ENCODE measurements at places on chromosomes 2 and 18.

DNA sequence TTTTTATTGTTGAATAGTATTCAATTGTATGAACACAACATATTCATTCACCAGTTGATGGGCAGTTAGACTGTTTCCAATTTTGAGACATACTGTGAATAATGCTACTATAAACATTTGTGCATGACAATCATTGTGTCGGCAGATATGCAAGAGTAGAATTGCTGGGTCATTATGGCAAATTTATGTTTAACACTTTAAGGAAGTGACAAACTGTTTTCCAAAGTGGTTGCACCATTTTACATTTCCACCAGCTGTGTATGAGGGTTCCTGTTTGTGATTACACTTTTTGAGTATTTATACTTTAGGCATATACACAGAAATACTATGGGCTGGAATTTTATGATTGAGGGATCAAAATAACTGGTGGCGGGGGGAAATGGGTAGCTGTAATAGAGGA lies 61.2 kb downstream of the MAP4K3 start:
- no peak for DNase-seq

DNA sequence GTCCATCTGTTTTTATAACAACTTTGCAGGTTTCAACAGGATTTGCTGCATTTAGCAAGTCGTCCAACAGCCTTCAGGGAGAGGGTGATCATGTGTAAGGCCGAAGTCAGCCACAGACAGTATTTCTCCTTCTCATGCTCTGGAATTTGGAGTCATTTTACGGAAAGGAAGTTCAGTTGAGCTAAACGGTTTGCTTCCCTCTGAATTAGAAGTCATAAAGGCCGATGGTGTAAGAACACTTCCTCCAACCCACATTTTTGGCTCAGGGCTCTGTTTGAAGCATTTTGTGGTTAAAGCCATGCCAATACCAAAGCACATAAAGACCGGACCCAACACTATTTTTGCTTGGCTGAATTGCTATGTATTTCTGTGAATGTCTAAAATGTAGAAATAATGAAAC lies 129.5 kb downstream of the TMEM182 start:
- no peak for DNase-seq

DNA sequence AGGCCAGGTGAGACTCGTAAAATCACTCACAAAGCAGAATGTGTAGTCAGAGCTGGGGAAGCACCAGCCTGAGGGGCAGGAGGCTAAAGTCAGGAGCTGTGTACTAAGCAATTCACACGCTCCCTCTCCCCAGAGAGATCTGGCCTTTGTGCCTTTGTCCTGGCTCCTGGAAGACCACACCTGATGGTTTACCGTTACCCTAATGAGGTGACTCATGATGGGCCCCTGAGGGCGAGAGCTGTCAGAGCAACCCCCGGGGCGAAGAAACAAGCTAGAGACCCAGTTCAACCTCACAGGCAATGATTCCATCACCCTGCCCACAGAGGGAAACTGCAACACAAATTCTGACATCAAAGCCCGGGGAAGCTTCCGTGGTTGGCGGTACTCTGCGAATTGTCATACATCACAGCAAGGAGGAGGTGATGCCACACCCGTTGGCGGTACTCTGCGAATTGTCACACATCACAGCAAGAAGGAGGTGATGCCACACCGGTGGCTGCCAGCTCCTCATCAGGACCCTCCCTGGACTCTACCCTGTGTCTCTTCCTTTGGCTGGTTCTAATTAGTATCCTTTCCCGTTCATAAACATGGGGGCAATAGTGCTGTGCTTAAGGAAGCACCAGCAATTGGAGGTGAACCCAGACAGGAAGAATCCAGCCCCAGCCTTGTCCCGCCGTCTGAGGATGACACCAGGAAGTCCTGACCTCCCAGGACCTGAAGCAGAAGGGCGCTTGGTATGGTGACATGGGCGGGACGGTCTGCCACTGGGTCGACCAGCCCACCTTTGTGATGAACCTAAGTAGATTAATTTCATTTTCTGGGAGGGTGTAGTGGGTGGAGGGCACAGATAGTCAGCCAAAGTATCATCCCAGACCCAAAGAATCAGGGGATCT lies 30.5 kb downstream of the B3GNT7 start:
- no peak for DNase-seq

- no peak for DNase-seq
Observed at GRCh38 chr2:70527447-70528080, 26.1 kb downstream of the TGFA start.

DNA sequence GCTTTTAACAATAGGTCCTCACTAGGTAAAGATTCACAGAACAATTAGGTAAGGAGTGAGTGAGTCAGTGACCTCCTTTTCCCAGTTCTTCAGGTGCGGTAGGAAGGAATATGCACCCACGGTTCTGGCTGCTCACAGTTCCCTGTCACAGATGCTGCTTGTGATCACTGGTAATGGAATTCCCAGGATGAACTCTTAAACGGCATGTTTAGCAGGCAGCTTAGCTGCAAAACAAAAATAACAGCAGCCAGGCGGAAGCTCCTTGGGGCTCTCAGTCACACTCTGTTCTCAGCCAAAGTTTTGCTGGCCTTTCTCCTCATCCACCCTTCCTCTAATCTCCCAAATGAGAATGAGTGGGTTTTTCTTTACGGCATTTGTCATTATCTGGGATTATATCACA lies 274.5 kb downstream of the MYT1L start:
- DNase-seq: no peak

- DNase-seq: no peak
Observed at GRCh38 chr2:36912695-36913094, 53.6 kb downstream of the STRN start.

DNA sequence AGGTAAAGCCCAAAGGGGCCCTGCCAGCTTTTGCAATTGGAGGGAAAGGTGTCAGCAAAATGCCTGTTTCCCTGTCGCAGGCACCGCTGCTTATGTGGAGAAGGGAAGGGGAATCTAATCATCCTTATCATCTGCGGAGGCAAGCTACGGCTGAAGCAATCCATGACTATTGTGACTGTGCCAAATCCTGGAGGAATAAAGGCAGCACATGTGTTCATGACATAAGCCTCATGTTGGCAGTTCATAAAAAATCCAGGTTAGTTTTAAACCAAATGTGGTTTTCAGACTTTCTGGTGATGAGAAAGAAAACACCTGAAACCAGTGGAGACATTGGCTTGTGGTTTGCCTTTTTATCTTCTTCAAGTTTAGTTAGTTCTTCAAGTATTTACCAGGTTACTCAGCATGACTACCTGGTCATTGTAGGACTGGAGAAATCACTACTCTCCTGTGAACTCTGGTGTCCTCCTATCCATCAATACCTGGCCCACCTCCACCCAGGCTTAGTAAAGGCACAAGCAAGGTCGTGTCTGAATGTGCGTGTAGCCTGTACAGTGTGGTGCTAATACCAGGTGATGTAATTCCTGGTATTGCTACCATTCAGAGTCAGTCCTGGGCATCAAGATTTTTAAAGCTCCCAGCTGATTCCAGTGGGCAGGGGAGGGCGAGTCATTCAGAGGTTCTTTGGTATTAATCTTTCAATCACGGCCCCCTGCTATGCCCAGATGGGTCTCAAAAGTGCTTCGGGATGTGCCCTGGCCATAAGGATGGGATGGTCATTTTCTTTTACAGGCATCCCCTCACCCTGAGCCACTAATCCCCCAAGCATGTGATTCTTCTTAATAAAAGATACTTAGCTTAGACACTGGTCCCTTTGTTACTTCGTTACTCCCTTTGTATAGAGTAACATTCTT lies 96.8 kb downstream of the TGFA start:
- DNase-seq: no peak

GRCh38 chr2:159755788-159756187 lies 42.2 kb downstream of the CD302 start:
- no peak for DNase-seq

DNA sequence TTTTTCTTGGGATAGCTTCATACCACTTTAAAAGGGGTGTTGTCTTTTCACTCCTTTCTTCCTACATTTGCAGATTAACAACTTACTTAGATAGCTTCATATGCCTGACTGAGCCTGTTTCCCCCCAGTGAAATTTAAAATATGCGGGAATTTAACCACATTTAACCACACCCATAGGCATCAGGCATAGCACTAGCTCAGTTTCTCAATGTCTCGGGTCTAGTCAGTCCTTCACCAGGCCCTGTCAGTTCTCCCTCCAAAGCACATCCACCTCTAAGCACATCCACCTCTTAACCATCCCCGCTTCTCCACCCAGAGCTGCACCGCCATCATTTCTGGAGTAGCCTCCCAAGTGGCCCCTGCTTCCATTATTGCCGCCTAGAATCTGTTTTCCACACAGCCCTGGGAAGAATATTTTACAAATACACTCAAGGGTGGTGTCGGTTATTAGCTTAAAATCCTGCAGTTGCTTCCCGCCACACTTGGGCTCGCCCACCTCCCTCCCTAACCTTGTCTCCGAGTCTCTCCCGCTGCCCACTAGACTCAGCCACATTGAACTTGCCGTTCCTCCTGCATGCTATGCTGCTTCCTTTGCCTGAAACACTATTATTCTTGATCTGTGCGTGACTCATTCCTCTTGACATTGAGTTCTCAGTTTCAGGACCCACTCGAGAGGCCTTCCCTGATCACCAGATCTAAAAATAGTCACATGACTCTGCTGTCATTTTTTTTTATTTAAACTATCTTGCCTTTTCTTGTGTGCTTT lies 68.3 kb downstream of the SPTBN1 start:
- DNase-seq: no peak

DNA sequence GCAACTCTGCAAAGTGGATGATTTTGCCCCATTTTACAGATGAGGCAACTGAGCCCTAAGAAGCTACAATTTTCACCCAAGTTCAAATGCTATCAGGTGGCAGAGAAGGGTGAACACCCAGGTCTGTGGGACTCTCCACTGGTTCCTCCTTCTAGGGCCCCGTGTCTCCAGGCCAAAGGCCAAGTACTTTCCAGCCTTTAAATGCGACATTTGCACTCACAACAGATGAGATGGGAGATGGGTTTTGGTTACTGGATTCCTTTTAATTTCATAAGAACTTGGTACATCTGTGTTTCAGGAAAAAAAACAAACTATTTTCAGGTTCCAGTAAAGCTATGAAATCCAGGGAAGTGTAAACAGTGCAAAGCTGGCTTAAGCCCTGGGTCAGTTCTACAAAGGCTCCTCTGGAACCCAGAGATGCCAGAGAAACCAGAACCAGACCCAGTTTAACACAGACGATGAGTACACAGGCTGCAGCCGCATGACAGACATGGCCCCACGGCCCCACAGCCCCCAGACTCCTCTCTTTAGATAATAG lies 361.7 kb downstream of the ANAPC1 start:
- DNase-seq: no peak

- no peak for DNase-seq
Observed at GRCh38 chr2:19989342-19989666, 601 bp downstream of the WDR35 start.

DNA sequence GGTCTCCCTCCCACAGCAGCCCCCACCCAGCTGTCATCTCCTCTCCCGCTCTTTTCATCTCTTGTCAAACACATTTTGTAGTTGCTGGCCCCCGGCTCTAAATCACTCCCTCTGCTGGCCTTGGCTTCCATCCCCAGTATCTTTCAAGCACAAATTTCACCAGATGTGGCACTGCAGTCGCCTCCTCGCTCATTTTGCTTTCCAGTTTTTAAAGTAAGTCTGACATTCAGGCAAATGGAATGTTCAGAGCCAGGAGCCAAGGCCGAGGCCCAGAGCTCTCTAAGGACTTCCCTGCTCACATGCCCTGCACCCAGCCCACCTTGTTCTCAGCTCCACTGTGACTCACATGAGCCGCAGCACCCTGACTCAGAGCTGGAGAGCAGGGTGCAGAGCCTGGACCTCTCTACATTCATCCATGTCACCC lies 158.4 kb downstream of the GALNT14 start:
- DNase-seq: no peak

DNA sequence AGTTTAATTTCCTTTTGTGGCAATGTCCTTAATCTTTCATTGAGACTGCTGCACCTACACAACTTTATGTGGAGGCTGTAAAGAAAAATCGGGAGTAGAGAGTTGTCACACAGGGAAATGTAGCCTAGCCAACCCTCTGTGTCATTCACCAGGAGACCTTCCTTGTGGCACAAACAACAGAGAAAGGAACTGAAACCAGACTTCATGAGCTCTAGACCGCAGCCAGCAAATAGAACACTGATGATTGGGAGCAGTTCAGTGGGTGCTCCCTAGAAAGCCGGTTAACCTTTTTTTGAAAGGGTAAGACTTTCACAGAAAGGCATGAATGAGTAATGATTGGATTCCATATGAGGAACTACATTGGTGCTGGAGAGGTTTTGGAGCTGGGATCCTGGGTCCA lies 1752.4 kb upstream of the CELF4 start:
- no peak for DNase-seq

GRCh38 chr2:182132605-182133004 lies 147.0 kb downstream of the PPP1R1C start:
- DNase-seq: no peak

DNA sequence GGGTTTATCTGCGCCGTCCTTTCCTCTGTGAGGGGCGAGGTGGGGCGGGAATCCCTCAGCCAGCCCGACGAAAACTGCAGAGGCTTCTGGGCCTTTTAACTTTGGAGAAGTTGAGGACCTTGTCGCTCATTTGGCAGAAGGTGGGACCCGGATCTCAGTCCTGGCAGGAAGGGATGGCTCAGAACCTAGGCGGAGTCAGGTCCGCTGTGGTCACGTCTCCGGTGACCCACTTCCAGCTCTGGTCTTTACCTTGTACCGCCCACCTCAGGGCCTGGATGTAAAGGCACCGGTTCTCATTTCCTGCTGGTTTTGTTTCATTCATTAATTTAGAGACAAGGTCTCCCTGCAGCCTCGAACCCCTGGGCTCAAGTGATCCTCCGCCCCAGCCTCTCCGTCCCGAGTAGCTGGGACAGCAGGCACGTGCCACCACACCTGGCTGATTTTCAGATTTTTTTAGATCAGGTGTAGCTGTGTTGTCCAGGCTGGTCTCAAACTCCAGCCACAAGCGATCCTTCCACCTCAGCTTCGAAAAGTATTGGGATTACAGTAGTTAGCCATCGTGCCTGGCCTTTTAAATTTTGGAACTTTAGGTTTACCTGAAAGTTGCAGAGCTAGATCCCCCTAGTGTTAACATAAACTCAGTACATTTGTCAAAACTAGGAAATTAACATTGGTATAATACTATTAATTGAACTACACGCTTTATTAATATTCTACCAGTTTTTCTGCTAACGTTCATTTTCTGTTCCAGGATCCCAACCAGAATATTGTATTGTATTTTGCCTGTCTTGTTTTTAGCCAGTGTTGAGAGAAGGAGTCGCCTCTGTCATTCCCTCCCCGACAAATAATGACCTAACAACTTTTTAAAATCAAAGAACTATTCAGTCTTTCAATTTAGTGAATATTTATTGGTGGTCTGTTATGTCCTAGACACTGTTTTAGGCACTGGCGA lies 852 bp downstream of the POLI start:
- DNase-seq: no peak

All from germinal center (tissue), 1 donor.